SK-N-SH (cell line): ENCODE measurements at places on chromosomes 4 and X.
A peak's percentile ranks its signal among the peaks of the same experiment; 100 is the strongest.

DNA sequence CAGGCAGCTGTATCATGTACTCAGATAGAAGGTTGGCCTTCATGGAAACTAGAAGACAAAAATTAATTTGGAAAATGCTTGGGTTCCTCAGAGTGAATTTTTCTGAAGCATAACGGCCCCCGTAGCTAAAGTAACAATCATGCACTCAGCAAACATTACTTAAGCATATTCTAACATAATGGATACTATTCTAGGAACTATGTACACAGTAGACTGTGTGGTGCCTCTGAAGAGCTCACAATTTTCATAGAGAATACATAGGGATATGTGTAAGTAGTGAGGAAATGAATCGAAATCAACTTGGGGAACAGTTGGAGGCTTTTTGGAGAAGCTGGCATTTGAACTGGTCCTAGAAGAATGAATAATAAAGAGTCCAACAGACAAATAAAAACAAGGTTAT, 1045.0 kb downstream of the GLUD2 start:
- no peak for DNase-seq

DNA sequence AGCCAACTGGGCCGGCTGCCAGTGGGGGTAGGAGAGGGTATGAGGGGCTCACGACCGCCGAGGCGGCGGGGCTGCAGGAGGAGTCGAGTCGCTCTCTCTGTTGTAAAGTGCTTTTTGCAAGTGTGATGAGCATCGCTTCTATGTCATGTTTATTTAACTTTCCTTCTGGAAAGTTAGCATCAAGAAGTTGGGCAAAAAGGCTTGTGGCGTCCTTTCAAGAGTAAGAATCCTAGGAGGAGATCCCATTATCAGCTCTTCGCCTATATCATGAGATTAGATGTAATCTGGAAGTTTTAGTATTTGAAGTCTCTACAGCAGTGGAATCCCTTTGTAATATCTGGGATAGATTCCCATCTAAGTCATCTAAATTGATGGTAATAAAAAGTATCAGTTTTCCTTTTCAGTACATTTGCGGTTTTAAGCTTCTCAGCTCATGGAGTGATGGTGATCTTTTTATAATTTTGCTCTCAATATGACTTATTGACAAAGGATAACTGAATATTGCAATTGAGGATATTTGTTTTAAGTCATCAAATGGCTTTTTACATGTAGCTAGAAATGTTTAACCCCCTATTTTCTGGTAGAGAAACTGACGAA, 1.7 kb downstream of the GALNT7 start:
- no peak for DNase-seq

GRCh38 chr4:3111461-3111860, 37.0 kb downstream of the HTT start:
- DNase-seq, result no peak

GRCh38 chr4:94570558-94570957, 118.8 kb downstream of the PDLIM5 start:
- no peak for DNase-seq

GRCh38 chr4:161936625-161937550, 226.9 kb downstream of the FSTL5 start:
- peak; percentile 0 for DNase-seq

- DNase-seq, result no peak
Measured at GRCh38 chrX:34365471-34365870, 233.4 kb upstream of the FAM47A start.

DNA sequence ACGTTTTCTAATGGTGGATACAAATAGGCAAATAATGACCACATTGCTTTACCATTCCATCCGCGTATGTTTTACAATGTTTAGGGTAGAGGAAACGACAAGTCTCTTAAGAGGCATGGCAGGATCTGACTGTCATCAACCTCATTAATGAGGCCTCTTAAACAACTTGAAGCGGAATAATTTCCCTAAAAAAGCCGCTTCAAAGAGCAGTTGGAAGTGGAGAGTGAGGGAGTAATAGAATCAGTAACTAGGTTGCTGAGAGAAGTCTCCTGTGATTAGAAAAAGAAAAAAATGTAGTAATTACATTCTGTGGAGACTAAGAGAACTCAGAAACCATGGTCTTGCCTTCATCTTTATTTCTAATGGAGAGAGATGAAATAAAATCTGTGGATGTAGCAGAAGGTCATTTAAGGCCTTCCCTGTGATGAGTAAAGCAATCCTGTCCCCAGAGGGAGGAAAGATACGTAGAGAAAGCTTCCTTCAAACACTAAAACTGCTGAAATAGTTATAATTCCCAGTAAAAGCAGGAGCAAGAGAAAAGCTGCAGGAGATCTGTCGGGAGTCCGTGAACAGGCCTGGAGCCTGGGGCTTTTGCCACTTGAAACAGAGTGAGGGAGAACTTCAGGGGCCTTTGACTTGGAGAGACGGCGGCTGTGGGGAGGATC, 11.1 kb upstream of the SEPSECS start:
- DNase-seq, result no peak

GRCh38 chr4:31169846-31170245, 449.7 kb downstream of the PCDH7 start:
- DNase-seq, result no peak

DNA sequence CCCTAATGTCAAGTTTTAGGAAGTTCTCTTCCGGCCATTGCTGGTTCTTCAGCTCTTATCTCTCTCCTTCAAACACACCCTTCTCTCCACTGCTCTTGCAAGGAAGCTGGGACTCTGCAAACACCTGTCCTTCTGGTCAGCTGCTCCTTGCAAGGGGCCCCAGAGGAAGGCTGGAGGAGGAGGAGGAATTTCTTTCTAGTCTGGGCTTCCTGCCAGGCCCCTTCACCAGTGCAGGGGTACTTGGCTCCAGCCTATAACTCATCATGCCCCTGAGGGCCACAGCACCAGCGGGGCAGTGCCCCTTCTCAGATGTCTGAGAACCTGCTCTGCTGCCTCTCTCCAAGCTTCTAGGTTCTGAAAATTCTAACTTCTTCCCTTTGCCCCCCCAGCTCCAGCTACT, 46.7 kb downstream of the REELD1 start:
- DNase-seq, result no peak

DNA sequence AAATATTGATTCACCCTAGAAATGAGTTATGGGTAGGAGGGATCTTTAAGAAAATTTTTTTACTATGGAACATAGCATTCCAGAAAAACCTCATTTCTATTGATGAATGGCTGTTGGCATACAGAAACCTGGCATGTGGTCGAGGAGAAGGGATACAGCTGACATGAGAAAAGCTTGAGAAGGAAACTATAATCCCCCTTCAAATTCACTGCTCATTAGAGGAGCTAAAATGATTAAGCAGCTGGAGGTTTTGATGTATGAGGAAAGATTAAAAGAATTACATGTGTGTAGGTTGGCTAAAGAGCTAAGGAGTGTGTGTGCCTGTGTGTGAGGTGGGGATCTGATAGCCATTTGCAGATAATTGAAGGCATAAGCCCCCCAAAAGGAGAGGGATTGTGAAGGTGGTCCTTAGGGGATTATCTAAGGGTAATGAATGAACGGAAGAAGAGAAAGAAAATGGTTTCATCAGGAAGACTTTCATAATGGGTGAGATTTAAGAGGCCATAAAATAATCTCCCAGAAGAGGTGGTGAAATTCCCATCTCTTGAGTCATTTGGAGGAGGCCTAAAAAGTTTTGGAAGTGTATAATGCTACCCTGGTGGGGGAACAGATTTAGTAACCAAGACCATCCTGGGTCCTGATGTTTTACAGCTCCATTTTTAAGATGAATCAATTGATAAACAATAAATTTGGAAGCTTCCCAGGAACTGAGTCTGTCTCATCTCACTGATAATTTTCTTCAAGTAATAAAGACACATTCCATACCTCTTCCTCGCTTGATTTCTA, 272.0 kb upstream of the HAND2 start:
- DNase-seq, result no peak

DNA sequence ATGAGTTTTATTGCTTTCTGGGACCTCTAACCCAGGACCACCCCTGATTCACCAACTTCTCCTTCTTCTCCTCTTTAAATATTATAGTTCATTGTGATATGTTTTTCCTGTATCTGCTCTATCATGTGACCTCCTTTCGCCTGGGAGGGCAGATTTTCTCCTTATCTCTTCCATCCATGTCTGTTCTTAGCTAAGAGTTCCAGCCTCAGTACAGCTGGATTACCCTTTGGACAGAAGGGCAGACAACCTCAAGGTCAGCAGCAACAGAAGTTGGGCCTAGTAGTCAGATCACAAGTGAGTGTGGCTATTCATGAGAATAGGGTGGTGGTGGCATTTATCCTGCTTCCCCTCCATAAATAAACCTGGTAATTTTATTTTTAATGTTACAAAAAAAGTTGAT, 5.7 kb upstream of the XK start:
- no peak for DNase-seq

- DNase-seq, result peak; percentile 25
Measured at GRCh38 chrX:107629540-107629909, 1.2 kb downstream of the PRPS1 start.

- DNase-seq, result no peak
Measured at GRCh38 chrX:10011991-10012390, 44.8 kb downstream of the CLDN34 start.

GRCh38 chrX:49066278-49066677, 7.5 kb downstream of the CCDC120 start:
- no peak for DNase-seq

GRCh38 chrX:9352243-9352642, 112.6 kb upstream of the TBL1X start:
- no peak for DNase-seq

DNA sequence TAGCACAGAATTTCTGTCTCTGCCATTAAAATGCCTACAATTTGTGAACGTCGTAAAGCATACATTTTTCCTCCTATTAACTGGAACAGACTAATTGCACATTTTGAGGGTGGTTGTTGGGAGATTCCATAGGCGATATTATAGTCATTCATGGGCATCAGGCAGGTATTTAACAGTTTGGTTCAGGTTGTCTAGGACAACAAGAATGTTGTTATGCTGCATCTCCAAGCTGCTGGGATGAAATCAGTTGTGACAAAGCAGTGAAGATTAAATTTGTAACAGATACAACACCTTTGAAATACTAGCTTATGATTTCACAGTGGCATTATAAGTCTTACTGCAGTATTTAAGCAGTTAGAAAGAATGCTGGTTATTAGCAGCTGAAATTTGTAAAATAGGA, 339.7 kb upstream of the PITX2 start:
- DNase-seq, result no peak

DNA sequence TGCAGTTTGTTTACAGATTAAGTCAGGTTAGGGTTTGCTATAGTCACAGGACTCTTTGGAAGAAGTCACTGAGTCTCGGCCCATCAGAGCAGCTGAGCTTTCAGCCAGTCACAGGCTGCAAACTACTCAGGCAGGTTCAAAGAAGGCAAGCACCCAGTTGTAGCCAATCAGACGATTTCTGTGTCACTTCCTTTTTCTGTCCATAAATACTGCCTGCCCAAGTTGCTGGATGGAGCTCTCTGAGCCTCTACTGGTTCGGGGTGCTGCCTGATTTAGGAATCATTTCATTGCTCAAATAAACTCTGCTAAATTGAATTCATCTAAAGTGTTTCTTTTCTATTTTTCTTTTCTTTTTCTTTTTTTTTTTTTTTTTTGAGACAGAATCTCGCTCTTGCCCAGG, 7.3 kb upstream of the SH3BP2 start:
- DNase-seq, result no peak

- peak; percentile 61 for DNase-seq
Measured at GRCh38 chr4:10008609-10009005, 12.7 kb downstream of the SLC2A9 start.

- DNase-seq, result peak; percentile 84
Measured at GRCh38 chr4:182938205-182938645, 21.0 kb upstream of the DCTD start.

GRCh38 chr4:2842687-2843262, 869 bp upstream of the ADD1 start:
- DNase-seq, result peak; percentile 19

- DNase-seq, result no peak
Measured at GRCh38 chr4:60368986-60369385, 831.1 kb upstream of the ADGRL3 start.

DNA sequence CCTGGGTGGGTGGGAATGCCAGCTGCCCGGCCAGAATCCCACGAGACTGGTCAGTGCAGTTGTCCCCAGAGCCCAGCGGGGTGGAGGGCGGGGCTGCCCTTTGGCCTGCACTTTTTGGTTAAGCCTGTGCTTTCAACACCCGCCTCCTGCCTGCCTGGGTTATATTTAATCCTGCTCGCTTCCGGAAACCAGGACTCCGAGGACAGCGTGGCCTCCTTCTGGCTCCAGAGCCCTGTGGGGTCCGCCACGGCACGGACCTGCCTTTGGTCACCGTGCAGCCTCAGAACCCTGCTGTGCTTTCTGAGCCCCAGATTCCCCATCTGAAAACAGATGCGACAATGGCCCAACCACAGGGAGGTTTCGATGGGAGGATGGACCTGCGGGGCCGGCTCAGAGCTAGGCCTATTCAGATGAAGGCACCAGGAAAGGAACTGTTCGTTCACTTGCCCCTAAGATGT, 29.4 kb upstream of the KIAA0232 start:
- no peak for DNase-seq

- DNase-seq, result no peak
Measured at GRCh38 chr4:121307445-121308327, 73.1 kb downstream of the QRFPR start.

- DNase-seq, result no peak
Measured at GRCh38 chrX:50726296-50726695, 87.7 kb downstream of the SHROOM4 start.

GRCh38 chr4:8328456-8328855, 58.9 kb downstream of the HTRA3 start:
- no peak for DNase-seq

DNA sequence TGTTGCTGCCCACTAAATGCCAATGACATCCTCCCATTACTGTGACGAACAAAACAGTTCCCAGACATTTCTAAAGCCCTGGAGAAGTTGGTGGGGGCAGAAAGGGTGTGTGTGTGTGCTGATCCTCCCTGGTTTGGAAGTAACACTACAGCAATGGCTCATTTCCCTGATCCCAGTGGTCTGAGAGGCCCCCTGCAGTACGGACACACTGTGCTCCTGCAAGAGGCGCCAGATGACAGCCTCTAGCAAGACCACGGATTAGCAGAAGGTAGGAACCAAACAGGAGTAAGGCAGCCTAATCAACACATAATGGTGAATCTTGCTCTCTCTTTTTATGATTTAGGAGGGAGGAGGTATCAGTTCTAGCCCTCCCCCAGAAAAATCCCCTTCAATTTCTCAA, 49.6 kb downstream of the CHRDL1 start:
- no peak for DNase-seq

- no peak for DNase-seq
Measured at GRCh38 chr4:39987485-39987884, 9.8 kb upstream of the PDS5A start.

- DNase-seq, result no peak
Measured at GRCh38 chr4:150570862-150571261, 11.1 kb upstream of the MAB21L2 start.
